ENCODE measurements at places on chromosomes 3 and 15.

- no peak for DNase-seq
These were observed 261.4 kb downstream of the GBE1 start for GRCh38 chr3:81500039-81500438.

- no peak for DNase-seq
These were observed 19.4 kb upstream of the ACAP2 start for GRCh38 chr3:195462308-195462610.

- DNase-seq, result peak; percentile 93
These were observed 860 bp downstream of the ATG3 start for GRCh38 chr3:112560721-112561483.

DNA sequence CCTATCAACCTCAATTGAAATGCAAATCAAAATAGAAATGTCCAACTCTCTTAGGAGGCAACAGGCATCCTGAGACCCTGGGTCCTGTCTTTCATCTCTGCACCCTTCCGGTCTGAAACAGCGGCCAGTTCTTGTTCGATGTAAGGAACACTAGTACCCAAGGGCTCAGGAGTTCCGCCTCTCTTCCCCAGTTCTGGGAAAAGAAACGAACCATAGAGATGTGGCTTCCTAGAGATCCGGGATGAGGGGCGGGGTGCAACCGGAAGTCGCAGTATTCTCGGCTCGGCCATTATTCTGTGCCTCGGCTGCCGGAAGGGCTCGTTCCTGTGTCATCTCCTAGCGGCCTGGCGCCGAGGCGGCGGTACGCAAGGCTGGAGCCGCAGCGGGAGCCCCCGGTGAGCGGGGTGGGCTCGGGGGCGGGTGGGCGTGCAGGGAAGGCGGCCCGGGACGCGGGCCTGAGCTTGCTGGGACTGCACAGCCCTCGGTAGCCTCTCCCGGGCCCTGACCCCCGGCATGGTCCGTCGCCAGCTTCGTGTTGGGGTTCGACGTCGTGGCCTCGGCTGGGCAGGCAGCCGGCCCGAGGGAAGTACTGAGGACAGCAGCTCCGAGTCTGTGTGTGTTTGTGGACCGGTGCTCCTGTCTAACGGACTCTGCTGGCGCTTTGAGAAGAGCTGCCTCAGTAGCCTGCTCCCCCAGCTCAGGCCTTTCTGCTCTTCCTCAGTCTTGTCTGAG, at the start of gene ZNF197:
TSS of gene ZNF197 (plus strand) at position 288 of the 732 bp plus-strand sequence. CDS start 4,119 bp downstream, outside the sequence.
- DNase-seq, result peak; percentile 97

DNA sequence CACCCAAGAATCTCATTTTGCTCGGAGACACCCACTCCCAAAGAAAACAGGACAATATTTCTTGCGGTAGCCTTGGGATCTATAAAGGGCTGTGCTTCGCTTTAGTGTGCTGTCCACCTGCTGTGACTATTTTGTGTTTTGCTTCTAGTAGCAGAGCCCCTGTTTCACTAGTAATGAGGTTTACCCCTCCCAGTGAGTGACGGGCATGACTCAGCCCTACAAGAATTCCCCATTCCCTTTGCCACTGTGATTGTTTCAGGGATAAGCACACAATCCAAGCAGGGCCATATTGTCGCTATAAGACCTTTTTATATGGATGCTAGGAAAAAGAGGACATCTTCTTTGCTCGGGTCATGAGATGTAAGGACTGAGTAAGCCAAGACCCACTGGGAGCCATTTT, 62.5 kb upstream of the FOXB1 start:
- DNase-seq, result no peak

DNA sequence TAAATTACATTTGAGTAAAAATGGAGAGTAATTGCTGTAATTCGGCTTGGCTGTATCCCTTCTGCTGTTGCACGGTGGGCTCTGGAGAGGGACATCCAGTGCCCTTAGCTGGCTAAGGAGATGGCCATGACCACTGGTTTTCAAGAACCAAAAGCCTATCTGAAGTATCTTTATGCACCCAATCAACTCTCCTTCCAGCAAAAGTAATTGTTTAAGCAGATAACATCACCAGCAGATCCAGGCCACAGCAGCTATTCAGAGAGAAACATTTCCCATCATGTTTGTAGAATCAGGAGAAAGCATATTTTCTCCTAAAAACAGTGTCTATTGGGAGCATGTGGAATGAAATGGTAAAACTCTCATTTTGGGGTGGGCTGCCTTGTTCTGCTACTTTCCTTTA, 514.5 kb upstream of the RGMA start:
- DNase-seq, result no peak

DNA sequence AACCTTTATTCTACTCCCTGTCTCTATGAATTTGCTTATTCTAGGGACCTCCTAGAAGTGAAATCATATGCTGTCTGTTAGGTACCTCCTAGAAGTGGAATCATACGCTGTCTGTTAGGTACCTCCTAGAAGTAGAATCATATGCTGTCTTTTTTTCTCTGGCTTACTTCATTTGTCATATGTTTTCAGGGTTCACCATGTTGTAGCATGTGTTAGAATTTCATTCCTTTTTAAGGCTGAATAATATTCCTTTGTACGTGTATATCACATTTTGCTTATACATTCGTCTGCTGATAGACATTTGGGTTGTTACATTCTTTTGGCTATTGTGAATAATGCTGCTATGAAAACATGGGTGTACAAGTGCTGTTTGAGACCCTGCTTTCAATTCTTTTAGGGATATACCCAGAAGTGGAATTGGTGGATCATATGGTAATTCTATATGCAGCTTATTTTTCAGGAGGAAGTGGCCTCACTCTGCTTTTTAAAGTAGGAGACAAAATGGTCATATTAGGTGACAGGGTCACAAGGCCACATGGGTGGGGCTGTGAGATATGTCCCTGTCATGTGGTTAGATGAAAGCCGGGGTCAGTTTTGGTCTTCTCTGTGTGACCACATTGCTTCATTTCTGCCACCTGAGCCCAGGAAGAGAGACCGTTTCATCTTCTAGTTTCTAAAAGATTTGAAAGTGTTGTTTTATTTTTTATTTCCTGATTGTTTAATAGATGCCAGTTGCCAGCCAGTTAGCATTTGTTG, 76.7 kb downstream of the FLNB start:
- DNase-seq, result no peak

- DNase-seq, result no peak
These were observed 139.6 kb upstream of the CGNL1 start for GRCh38 chr15:57236561-57237300.

DNA sequence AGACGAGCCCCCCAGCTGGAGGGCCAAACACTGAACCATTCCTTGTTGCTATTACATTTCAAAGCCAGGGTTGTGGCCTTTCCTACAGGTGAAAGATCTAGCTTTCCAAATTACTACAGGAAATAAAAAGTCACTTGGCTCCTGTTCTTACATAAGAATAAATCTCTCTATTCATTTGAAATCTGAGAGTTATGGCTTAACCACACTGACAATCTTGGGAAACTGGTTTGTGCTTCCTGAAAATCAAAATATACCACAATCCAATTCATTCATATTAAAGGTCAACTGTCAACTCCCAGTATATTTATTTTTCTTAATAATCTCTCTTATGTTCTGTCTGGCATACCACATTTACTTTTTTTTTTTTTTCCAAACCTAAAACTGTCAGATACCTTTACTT, 103.7 kb upstream of the LMOD3 start:
- DNase-seq, result no peak

DNA sequence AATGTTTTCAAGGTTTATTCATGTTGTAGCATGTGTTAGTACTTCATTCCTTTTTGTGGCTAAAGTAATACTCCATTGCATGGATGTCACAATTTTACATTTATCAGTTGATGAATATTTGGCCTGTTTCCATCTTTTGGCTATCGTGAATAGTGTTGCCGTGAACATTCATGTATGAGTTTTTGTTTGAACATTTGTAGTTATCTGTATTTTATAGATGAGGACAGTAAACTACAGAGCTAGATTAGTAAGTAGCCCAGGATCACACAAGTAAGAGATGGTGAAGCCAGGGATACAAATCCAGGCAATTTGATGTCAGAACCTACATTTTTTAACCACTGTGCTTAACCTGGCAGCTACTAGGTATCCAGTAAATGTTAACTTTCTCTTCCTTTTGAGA, 63.2 kb downstream of the ASTE1 start:
- DNase-seq, result no peak

DNA sequence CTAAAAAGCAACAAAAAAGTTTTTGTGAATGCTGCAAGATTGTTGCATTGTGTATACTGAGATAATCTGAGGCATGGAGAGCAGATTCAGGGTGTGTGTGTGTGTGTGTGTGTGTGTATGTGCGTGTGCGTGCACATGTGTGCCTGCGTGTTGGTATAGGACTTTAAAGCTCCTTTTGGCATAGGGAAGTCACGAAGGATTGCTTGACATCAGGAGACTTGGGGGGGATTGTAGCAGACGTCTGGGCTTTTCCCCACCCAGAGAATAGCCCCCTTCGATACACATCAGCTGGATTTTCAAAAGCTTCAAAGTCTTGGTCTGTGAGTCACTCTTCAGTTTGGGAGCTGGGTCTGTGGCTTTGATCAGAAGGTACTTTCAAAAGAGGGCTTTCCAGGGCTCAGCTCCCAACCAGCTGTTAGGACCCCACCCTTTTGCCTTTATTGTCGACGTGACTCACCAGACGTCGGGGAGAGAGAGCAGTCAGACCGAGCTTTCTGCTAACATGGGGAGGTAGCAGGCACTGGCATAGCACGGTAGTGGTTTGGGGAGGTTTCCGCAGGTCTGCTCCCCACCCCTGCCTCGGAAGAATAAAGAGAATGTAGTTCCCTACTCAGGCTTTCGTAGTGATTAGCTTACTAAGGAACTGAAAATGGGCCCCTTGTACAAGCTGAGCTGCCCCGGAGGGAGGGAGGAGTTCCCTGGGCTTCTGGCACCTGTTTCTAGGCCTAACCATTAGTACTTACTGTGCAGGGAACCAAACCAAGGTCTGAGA, 4.7 kb downstream of the BHLHE40 start:
- peak; percentile 56 for DNase-seq

- DNase-seq, result no peak
These were observed 157.5 kb upstream of the SLC24A5 start for GRCh38 chr15:47963265-47963664.

GRCh38 chr15:73598530-73599160, 34.5 kb downstream of the NPTN start:
- DNase-seq, result peak; percentile 35

GRCh38 chr3:25854214-25854613, 64.3 kb downstream of the OXSM start:
- DNase-seq, result no peak

GRCh38 chr3:71005702-71006321, 577.7 kb downstream of the FOXP1 start:
- peak; percentile 62 for DNase-seq

GRCh38 chr15:95302809-95303208, 1027.7 kb upstream of the NR2F2 start:
- DNase-seq, result no peak

- no peak for DNase-seq
These were observed 67.4 kb downstream of the GRIP2 start for GRCh38 chr3:14472471-14473351.

DNA sequence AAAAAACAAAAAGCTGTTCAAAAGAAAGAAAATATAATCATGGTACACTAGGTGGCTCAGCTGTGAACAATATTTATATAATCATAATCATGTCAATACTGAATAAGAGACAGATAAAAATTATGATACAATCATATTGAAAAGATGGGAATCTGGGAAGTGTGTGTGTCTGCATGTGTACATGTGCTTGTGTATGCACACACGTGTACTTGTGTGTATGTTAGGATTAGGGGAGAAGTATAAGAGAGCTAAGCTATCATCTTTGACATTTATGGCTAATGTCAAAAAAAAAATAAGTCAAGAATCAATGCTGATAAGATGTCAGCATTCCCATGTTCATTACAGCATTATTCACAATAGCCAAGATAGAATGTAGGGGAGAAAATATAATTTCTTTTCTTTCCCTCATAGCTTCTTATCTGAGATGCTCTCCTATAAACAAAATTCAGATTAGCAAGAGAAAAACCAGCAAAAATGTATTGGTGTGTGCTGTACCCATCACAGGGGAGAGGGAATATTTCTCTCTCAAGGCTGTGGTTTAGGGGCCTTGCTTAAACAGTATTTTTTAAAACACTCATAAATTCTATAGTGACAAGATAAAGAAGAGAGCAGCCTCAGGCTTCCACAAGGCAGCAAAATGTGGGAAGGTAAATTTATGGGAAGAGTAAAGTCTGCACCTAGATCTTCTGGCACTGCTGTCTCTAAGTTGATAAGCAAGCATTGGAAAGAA, 63.4 kb upstream of the ITGA11 start:
- DNase-seq, result no peak

- DNase-seq, result peak; percentile 79
These were observed 54.5 kb downstream of the CPN2 start for GRCh38 chr3:194296454-194297263.

- no peak for DNase-seq
These were observed 38.0 kb downstream of the WNT7A start for GRCh38 chr3:13841826-13842225.

DNA sequence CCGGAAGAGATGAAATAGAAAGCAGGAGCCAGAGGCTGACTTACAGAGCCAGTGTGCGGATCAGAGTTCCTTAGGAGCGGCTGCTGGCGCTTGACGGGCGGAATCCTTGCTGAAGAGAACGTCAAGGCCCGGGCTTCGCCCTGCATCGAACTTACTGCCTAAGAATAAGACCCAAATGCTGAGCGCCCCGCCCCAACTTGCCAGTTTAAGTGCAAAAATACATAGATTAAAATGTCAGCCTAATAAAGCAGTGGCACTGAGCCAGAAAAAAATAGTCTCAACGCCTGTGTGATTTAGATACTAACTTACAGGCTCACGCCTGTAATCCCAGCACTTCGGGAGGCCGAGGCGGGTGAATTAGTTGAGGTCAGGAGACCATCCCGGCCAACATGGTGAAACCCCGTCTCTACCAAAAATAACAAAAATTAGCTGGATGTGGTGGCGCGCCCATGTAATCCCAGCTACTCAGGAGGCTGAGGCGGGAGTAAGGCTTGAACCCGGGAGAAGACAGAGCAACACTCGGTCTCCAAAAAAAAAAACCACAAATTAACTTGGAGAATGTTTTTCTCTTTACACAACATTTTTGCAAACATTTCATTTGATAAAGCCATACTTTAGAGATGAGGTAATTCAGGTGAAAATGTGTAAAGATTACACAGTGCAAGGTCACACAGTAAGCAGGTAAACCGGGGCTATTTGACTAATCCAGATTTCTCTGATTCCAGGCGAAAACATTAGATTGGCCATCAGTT, 1.2 kb upstream of the UBP1 start:
- DNase-seq, result no peak

GRCh38 chr15:80426316-80426715, 22.1 kb downstream of the ARNT2 start:
- no peak for DNase-seq

GRCh38 chr15:45664451-45664850, 29.6 kb downstream of the SQOR start:
- DNase-seq, result no peak

DNA sequence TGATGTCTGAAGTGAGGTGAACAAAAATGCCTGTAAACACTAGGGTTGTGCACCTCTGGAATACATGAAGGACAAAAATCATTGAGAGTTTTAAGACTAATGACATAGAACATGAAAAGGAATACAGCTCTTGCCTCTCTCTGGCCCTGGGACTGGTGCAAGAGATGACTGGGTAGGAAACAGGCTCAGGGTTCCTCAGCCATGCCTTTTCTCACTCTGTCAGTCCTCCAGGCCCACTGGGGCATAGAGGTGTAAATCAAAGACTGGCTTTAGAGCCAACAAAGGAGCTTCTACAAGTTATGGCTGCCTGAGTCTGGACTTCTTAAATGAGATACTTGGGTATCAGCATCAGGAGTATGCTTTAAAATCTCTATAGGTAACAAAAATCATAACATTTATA, 554.7 kb upstream of the KCNMB2 start:
- no peak for DNase-seq

Data from muscle of leg (tissue), 16 donors.